ENCODE measurements at places on chromosomes 2 and 18.

DNA sequence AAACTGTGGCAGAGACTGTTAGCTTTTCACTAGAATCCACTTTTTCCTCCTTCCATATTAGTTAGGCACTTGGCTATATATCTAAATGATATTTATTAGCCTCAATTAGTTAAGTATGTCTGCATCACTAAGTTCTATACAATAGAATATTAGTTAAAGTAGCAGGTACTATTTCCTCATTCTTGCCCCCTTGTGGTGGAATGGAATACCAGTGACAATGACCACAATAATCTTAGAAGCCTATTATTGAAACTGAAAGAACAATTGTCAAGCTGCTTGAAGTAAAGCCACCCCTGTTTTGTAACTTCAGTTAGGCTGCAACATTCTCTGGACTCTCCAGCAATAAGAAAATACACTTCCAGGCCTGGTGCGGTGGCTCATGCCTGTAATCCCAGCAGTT, 476.3 kb upstream of the VWC2L start:
- no peak for DNase-seq

DNA sequence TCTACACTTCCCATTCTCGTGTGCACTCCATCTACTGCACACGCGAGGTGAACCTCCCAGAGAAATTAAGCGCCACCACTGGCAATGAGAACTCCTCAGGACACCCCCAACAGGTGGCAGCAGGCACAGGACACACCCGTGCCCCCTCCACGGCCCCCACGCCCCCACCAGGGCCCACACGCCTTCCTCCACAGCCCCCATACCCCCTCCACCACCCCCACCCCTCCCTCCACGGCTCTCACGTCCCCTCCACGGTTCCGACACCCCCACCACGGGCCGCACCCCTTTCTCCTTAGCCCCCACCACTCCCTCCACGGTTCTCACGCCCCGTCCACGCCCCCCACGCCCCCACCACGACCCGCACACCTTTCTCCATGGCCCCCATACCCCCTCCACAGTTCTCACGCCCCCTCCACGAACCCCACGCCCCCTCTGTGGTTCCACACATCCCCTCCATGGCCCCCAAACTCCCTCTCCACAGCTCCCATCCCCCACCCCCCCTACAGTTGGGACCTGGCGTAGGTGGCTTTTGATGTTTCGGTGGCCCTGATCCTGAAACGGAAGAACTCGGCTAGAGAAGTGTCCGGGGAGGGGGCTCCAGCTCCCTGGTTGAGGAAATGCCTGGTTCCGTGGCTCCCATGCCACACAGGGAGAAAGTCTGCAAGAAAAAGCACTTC, 110.8 kb downstream of the ZNF516 start:
- no peak for DNase-seq

GRCh38 chr2:222998459-222998858, 53.5 kb upstream of the KCNE4 start:
- DNase-seq, result no peak

- DNase-seq, result no peak
Measured at GRCh38 chr2:196276421-196276820, 105.0 kb upstream of the STK17B start.

- DNase-seq, result no peak
Measured at GRCh38 chr2:195820373-195820772, 163.3 kb downstream of the SLC39A10 start.

GRCh38 chr2:119736021-119736420, 23.7 kb upstream of the PTPN4 start:
- DNase-seq, result no peak

DNA sequence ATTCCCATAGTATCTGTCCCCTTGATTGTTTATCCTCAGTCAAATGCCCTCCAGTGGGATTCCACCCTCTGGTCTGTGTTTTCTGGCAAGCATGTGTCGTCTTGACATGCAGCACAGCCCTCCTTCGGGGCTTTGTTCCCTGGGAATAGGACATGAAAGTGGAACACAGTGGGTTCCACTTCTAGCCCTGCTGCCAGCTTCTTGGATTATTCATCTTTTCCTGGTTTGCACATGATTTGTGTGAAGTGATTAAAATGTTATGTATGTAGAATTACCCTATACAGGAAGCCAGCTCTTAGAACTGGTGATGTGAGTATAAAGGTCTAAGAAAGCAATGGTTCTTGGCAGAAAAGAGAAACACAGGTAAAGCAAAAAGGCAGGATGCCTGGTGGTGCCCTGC, 142.3 kb downstream of the TANC1 start:
- DNase-seq, result no peak

DNA sequence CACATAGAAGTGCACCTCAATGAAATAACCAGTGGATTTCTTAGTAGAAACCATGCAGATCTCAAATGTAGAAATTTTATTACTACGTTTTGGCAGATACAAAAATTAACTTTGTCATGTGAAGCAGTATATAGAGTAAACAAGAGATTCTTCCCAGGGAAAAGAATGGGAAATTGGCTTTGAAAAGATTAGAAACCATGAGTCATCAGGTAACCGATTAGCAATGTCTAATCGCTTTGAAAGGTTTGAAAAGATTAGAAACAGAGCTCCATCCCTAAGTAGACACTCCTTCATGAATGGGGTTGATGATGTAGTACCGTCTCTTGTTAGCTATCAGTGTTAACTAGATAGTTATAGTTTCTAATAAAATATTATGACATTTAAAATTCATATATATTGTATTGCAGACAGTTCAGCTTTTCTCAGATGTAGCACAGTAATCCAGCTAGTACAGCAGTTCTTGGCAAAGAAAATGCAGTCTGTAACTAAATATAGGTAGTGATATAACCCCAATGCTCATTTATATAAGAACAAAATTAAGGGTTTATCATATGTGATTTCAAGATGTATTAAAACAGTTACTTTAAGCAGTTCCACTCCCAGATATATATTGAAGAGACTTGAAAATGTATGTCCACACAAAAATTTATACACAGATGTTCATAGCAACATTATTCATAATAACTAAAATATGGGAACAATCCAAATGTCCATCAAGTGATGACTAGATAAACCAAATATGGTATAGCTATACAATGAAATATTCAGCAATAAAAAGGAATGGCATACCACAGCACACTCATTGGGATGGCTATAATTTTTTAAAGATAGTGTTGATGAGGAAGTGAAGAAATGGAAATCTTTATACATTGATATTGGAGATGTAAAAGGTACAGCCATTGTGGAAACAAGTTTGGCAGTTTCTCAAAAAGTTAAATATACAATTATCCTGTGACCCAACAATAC, 113.9 kb downstream of the PTPN4 start:
- no peak for DNase-seq

GRCh38 chr2:25845843-25846505, 32.3 kb downstream of the ASXL2 start:
- no peak for DNase-seq

DNA sequence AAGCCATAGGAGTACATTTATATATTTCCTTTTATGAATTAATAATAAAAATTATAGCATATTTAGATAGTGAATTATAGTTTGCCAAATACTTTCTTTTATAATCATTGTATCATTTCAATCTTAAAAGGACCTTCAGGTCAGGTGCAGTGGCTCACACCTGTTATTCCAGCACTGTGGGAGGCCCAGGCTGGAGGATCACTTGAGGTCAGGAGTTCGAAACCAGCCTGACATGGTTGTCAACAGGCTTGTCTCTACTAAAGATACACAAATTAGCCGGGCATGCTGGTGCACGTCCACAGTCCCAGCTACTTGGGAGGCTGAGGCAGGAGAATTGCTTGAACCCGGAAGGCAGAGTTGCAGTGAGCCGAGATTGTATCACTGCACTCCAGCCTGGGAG, 19.7 kb downstream of the APOB start:
- DNase-seq, result no peak

DNA sequence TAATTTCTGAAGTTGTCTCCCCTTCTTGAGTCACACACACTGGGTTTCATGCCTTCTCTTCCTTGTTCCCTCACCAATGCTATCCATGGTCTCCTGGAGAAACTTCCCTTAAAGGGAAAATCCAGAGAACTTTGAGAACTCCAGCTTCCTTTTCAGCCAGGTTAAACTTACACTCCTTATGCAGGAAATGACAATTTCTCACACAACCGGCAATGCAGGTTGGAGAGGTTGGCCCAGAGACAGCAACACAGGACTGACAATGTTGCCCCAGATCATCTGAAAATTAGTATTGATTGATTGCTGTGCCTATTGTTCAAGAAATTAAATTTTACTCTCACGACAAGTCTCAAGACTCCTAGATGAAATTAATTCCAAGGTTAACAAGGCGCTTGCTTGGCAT, 292.2 kb downstream of the NYAP2 start:
- DNase-seq, result no peak

DNA sequence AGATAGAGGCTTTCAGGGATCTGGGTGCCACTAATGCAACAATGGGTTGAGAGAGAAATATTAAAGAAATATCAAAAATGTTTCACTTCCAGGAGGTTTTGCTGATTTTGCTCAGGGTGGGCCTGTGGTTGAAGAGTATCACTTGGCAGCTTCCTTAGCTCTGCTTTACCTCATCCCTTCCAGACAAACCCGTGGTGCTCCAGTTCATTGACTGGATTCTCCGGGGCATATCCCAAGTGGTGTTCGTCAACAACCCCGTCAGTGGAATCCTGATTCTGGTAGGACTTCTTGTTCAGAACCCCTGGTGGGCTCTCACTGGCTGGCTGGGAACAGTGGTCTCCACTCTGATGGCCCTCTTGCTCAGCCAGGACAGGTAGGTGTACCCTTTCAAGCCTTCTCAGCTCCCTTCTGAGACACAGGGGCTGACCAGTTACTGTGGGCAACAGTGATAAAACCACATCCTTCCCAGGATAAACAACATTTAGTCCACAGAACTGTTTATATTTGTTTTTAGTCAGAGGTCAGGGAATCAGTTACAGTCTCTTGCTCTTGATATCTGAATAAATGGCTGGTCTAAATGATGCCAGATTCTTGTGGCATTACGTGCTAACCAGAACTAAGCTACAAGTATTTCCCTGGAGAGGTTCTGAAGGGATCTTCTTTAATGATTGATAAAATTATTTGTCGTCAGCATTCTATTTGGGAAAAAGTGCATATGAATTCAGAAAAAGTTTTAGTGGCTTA, 7.0 kb downstream of the SLC14A1 start:
- no peak for DNase-seq

DNA sequence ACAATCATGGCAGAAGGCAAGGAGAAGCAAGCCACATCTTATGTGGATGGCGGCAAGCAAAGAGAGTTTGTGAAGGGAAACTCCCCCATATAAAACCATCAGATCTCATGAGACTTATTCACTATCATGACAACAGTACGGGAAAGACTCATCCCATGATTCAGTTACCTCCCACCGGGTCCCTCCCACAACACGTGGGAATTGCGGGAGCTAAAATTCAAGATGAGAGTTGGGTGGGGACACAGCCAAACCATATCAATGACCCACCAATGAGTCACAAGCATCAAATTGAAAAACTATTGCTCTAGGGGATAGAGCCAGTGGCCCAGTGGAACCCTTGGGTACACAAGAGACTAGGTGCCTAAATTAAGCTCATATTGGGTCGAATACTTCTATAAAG, 157.4 kb downstream of the FBXO15 start:
- DNase-seq, result no peak

DNA sequence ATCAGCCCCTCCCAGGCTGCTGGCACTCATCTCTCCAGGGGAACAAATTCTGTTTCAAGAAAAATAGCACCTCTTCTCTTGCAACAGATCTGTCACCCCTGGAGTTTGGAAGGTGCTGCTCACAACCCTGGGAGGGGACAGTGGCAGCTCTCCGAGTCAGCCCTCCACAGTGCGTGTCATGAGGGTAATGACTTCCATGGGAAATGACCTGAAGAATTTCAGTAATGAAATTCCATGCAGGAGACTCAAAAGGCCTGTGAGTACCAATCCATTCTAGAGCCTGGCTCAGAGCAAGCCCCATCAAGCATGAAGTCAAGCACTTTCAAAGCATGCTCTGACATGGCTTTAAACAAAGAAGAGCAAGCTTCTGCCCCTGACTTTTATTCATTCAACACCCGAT, 276.3 kb upstream of the PARD3B start:
- no peak for DNase-seq

DNA sequence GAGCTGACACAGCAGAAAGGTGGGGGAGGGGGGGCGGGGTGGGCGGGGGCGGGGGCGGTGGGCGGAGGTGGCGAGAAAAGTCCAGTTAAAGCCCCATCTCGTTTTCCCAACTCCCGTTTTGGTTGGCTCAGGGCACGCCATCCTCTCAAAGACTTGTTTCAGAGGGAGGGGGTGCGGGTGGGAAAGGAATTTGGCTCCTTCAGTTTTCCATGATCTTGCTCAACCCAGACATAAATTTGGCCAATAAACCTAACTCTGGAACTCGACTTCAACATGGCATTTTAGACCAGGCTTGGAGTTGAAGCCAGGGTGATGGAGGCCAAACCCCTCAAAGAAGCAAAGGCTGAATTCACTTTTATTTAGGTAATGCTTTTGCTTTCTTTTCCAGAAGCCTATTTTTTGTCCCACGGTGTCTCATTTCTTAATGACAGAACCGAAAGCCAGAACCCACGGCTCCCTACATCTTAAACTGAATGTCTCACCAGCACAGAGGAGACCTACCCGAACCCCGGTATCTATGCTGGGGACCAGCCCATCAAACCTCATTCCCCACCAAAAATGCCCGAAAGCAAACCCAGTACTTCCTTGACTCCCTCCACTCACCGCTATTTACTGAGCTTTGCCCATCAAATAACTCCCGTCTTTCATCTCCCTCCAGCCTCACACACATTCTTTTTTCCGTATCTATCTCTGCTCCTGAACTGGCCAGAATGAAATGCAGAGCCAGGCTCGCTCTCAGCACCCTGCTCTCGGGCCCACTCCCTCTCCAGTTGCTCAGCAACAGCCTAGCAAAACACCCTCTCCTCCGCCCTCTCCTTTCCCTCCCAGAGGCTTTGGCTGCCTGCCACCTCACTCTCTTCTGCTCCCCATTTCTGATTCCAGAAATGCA, 4.3 kb downstream of the IGFBP5 start:
- peak; percentile 40 for DNase-seq

DNA sequence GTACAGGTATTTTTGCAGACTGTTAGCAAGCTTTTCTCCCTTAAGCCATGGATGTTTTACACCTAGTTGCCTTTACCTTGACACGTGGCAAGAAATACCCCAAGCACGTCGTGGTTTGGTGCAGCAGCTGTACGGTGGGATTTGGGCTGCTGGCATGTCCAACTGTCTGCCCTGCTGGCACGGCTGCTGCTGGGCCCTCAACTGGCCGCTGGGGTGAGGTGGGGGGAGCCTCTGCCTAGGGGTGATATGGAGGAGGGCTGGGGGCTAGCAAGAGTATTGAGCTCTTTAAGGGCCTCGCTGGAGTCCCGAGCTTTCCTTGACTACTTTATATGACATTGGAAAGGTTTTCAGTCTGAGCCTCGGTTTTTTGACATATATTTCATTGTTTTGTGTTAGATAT, 41.6 kb downstream of the LPIN1 start:
- DNase-seq, result no peak

- DNase-seq, result no peak
Measured at GRCh38 chr2:1491751-1492150, 78.5 kb downstream of the TPO start.

DNA sequence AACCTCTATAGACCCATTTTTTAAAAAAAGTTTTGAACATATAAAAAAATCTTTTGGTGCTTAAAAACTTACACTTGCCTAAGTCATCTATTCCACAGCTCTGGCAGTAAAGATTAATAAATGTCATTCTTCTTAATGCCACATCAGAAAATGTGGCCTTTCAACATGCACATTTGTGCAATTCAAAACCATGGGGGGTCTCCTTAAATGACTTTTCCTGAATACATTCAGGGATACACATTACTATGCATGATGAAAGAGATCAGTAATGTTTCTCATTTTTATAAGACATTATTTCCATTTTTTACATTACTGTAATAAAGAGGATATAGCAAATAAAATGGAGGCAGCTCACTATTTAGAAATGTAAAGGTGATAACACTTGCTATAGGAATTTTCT, 142.3 kb downstream of the RBM43 start:
- no peak for DNase-seq

All from SHP77 treated with DMSO at 0.1 percent for 48 hours (cell line).